HFF-Myc (cell line): ENCODE measurements at places on chromosomes 5 and 9.
A peak's percentile ranks its signal among the peaks of the same experiment; 100 is the strongest.

- no peak for DNase-seq
Measured at GRCh38 chr5:94928891-94929290, 310.4 kb downstream of the SLF1 start.

DNA sequence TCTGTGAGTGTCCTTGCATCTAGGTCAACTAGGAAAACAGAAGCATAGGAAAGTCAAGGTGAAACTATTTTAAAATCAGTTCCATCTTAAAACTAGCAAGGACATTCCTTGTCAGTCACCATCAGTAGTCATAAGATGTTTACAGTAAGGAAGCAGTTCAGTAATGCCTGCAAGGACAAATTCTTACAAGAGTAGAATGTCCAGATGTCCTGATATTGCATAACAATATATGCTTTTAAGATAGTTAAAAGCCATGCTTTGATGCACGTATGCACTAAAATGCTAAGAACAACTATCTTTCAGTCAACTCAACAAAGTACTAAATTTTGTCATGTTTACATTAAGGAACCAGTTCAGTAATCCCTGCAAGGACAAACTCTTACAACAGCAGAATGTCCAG lies 11.3 kb upstream of the SVEP1 start:
- DNase-seq = no peak

GRCh38 chr9:91787931-91788330 lies 162.1 kb downstream of the ROR2 start:
- no peak for DNase-seq

DNA sequence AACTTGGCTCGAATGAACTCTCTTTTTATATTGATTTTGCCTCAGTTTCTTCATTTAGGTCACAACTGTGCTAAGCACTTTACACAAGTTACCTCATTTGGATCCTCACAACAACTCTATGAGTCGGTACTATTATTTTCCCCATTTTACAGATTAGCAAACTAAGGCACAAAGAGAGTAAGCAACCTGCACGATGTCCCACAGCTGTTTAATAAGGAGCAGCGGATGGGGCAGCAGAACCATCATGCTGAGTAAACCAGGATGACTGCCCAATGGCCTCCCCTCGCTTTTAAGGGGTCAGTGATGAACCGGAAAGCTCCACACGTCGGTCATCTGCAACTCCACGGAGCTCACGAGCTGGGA lies 607 bp downstream of the PRELID2 start:
- DNase-seq = no peak

DNA sequence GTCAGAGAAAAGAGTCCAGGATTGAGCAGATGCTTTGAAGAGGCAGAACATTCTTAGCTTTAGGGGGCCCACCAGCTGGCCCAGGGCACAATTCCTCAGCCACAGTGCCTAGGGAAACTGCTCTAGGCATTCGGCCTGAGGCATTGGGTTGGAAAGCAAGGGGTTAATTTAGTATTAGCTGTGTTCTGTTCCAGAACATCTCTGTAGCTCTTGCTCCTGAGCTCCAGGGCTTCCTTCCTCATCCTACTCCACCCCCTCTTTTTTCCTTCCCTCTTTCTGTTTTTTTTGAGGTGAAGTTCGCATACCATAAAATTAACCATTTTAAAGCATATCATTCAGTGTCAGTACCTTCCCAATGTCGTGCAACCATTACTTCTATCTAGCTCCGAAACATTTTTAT lies 74.5 kb upstream of the PANK3 start:
- DNase-seq = no peak

- no peak for DNase-seq
Measured at GRCh38 chr5:25892211-25892610, 1146.2 kb downstream of the CDH9 start.

DNA sequence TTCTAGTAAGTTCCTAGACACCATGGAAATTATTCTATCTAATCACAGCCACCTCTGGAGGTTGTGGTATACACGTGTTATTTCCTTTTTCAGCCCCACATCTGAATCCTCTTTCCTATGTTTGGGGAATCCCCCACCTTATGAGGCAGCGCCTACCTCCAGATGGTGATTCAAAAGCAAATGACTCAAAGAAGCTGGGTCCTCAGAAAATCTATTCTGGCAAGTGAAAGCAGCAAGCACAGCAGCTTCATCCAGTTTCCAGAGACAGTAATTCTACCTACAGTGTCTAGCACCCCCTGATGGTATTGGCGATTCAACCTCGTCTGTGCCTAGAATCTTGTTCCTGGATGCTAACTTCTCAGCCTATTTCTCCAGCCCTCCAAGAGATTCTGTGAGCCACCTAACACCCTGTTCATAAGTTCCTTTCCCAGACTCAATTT lies 43.0 kb downstream of the STRBP start:
- peak; percentile 75 for DNase-seq
